Suppressor macrophage (primary cell): ENCODE measurements at places on chromosomes 7 and 10.

- no peak for DNase-seq
These were observed 130.3 kb downstream of the SRI start for GRCh38 chr7:88089561-88089960.

- peak; percentile 34 for DNase-seq
These were observed 83.9 kb downstream of the TCF7L2 start for GRCh38 chr10:113033991-113034390.

GRCh38 chr7:49774459-49775064 lies 1.1 kb downstream of the VWC2 start:
- no peak for DNase-seq

DNA sequence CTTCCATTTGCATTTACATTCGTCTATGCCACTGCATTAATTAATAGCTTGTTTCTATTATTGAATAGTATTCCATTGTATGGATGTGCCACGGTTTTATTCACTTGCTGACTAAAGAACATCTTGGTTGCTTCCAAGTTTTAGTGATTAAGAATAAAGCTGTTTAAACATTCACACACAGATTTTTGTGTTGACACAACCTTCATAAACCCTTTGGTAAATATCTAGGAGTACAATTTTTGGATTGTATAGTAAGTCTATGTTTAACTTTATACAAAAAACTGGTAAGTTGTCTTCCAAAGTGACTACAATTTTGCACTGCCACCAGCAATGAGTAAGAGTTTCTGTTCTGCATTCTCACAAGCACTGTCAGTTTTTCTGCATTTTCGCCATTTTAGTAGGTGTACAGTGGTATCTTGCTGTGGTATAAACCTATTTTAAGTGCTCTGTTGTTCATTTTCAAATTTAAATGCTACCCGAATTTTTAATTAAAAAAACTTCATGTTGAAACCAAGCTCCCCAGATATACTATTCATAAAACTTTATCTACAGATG lies 121.4 kb downstream of the RNF133 start:
- DNase-seq: no peak

GRCh38 chr7:85205754-85206153 lies 18.9 kb upstream of the SEMA3D start:
- DNase-seq: no peak

DNA sequence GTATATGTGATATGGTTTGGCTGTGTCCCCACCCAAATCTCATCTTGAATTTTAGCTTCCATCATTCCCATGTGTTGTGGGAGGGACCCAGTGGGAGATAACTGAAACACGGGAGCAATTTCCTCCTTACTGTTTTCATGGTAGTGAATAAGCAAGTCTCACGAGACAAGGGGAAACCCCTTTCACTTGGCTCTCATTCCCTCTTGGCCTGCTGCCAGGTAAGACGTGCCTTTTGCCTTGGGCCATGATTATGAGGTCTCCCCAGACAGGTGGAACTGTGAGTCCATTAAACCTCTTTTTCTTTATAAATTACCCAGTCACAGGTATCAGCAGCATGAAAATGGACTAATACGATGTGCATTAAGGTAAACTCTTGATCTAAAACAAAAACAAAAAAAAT lies 357.1 kb upstream of the AOAH start:
- no peak for DNase-seq

- no peak for DNase-seq
These were observed 1195.7 kb upstream of the SORCS1 start for GRCh38 chr10:108360187-108360586.

DNA sequence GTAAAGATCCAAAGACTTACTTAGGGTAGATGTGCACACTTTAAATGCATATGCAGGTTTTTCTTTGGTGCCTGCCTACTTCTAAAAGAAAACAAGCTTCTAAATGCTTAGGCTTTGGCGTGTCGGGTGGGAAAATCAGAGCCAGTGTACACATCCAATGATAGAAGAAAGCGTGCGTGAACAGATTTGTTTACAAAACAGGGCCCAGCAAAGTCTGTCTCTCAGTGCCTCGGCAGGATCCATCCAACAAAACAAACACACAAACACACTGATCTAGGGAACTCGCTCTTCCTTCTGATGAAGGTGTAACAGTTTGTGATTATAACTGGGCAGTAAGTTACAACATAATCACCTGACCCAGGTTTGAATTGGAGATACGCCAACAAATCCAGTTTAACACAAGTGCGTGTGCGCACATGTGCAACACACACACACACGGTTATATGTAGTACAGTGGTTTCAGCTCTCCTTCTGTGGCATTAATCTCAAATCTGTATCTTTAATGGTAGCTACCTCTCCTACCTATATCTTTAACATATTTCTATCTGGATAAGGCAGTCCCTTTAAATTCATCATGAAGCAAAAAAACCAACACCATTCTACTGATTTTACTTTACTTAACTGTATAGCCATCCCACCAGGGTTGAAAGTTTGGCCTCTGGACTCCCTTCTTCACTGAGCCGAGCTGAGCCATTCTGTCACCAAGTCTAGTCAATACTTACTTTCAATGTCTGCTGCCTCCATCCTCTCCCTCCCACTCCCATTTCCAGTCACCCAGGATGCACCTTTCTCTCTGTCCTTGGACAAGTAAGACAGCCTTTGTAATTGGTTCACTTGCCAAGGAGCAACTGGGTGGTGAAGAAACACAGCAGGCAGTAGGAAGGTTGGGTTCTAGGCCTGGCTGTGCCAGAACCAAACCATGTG lies 184.4 kb upstream of the KLF14 start:
- DNase-seq: no peak

GRCh38 chr7:74040101-74040790 lies 12.3 kb downstream of the ELN start:
- no peak for DNase-seq

- DNase-seq: no peak
These were observed 177.7 kb upstream of the AHR start for GRCh38 chr7:17120756-17121155.

GRCh38 chr10:133230044-133230361 lies at the start of gene UTF1:
UTF1 (plus strand) TSS chr10:133230217; CDS start chr10:133230289, 72 bp downstream.
- DNase-seq: no peak
